Amniotic epithelial cell (primary cell): ENCODE measurements at places on chromosomes 1 and 21.

GRCh38 chr1:91805311-91805801 lies 80.6 kb downstream of the TGFBR3 start:
- DNase-seq, result no peak

DNA sequence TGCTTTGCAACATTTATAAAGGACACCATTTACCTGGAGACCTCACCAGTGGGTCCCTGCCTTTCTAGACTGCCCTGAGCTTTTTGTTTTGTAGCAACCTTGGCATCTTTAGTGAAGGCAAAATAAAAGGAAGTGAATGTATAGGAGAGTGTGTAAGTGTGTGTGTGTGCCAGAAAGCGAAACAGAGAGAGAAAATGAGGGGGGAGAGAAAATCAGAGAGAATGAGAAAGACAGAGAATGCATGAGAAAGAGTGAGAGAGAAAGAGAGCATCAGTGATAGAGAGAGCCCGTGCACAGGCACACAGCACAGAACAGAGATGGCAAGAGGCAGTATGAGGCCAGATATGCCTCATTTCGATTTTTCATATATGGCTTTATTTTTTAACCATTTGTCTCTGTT lies 57.5 kb downstream of the HSD3B1 start:
- no peak for DNase-seq

GRCh38 chr1:243364330-243364729 lies 108.5 kb downstream of the SDCCAG8 start:
- DNase-seq, result no peak

DNA sequence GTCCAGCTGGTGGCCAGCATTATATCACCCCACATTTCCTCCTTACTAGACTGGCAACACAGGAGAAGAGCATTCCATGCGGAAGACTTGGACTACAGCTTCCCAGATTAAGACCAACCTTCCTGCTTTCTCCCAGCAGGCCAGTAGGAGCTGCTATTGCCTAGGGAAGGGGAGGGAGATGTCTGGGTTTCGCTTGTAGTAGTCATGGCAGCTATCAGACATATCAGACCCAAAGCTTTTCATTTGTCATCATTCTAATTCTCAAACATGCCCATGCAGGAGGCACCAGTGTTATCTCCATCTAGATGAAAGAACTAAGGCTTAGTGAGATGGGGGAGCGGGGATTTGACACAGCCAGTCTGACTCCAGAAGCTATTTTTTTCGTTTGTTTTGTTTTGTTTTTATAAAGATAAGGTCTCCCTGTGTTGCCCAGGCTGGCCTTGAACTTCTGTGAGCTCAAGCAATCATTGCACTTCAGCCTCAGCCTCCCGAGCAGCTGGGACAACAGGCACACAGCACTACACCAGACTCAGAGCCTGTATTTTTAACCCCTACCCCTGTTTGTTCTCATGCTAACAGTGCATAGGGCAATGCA lies 4.5 kb downstream of the PLA2G2A start:
- DNase-seq, result peak; percentile 84

GRCh38 chr1:35453031-35453430 lies 104.2 kb downstream of the KIAA0319L start:
- no peak for DNase-seq

DNA sequence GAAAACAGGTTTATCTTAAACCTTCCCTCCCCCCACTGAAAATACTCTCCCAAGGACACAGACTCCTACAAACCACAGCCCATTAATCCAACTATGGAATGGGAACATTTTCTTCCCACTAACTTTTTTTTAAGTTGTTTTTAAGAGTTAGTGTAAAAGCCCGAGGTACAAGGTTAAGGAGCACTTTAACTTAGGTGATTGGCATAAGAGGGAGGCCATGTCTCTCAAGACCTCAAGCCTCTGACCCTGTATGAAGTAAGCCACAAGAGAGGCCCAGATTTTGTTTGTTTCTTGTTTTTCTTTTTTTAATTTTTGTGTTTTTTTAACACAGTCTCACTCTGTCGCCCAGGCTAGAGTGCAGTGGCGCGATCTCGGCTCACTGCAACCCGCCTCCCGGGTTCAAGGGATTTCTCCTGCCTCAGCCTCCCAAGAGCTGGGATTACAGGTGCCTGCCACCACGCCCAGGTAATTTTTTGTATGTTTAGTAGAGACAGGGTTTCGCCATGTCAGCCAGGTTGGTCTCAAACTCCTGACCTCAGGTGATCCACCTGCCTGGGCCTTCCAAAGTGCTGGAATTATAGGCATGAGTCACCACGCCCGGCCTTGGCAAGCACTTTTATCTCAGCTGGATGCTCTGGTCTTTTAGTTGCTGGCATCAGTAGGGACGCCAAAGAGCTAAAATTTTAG lies 14.4 kb downstream of the ARMH1 start:
- peak; percentile 84 for DNase-seq

DNA sequence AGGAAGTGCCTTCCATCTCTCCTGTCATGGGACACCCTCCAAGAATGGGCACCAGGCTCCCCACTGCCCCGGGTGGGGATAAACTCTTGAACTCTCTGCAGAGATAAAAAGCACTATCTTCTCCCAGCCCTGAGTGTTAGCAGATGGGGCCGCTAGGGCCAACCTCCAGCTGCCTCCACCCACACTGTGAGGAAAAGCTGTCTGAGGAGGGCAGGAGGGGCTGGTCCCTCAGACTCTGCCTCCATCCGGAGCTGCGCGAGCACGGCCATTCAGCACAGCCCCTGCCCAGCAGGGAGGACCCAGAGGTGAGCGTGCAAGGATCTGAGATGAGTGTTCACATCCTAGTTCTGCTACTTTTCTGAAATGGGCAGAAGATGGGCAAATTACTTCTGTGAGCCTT lies 51.8 kb upstream of the TRABD2B start:
- DNase-seq, result peak; percentile 37

DNA sequence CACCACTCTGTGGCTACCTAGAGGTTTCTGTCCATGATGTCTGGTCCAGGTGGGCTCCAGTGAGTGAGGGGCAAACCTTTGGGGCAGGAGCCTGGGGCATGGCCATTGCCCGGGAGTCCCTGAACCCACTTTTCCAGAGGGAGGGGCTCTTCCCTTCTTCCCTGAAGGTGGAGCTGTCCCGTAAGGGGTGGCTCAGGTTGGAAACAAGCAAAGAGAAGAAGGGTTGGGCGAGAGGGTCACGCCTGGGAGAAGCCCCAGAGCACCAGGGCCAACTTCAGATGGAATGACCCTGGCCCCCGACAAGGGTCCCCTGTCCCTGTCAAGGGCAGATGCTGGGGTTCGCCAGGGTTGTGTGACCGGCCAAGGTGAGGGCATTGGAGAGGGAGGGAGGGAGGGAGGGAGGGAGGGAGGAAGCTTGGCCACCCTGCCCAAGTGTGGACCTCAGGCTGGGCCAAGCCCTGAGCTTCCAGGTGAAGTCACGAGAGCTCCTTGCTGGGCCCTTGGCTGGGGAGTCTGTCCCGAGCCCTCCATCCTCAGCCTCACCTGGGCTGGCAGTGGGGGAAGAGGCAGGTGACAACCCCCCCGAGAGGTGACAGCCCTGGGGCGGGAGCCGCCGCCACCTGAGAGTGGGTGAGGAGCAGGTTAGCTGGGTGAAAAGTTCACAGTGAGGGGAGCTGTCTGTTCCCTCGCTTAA lies 69.6 kb downstream of the DHRS3 start:
- DNase-seq, result no peak

DNA sequence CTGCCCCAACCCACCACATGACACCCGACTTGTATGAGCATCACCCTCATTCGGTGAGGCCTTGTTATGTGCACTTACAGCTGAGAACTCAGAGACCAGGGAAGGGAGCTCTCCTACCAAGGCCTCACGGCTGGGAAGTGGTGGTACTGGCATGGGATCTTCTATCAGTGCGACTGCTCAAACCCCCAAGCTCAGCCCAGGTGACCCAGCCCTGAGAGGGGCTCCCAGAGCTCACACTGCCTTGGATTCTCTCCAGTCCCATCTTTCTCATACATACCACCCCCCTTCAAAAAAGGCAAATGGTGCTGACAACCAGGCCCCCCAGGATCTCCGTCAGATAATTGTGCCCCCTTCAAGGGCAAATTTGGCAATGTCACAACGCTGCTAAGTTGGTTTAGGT lies 777 bp upstream of the PLA2G2F start:
- DNase-seq, result no peak

GRCh38 chr1:75257424-75257823 lies 123.2 kb downstream of the LHX8 start:
- no peak for DNase-seq

DNA sequence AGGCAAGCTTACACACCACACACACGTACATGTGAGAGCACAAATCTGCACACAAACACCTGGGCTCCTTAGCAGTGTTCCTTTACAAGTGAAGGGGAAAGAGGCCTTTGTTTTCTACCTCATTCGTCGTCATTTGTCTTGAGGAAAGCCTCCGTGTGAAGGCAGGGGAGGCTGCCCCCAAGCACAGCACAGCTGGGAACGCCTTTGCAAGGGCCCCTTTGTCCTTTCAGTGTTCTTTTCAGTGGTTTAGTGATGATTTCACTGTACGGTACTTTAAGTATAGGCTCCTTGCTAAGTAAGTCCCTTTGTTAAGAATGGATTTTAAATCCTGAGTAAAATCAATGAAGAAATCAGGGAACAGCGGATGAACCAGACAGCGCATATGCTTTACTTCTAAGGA lies 94.1 kb downstream of the PGBD5 start:
- no peak for DNase-seq

GRCh38 chr1:160166166-160166868 lies 14.9 kb downstream of the ATP1A4 start:
- no peak for DNase-seq

- no peak for DNase-seq
Measured at GRCh38 chr21:43321611-43322010, 105.3 kb downstream of the SIK1 start.

- peak; percentile 85 for DNase-seq
Measured at GRCh38 chr1:183238071-183238470, 52.0 kb downstream of the LAMC2 start.

- no peak for DNase-seq
Measured at GRCh38 chr1:180265201-180265600, 35.1 kb downstream of the LHX4 start.

- no peak for DNase-seq
Measured at GRCh38 chr1:12031039-12031980, 12.0 kb downstream of the MIIP start.

GRCh38 chr1:109892561-109893368 lies 17.9 kb upstream of the CSF1 start:
- DNase-seq, result peak; percentile 39

- no peak for DNase-seq
Measured at GRCh38 chr1:226529891-226530290, 18.7 kb upstream of the STUM start.

DNA sequence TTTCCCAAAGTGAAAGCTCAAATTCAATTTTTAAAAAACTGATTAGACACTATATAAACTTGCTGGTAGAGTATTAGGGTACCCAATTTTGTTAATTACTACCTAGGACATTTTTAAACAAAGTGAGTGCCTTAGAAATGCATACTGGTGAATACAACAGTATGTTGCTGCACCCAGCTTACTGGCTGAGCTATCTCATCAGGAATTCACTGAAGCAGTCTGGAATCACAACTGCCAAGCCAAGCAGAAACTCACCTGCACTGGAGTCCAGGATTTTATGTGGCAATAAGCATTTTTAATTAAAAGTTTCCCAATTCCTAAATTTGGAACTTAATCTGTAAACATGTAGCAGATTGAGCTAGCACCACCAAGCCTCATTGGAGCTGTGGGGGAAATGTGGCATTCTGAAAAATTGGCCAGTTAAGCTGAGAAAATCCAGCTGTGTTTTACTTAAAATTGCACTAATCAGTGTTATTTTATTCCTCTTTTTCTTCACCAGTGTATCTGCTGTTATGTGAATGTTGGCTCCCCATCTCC lies 61.8 kb downstream of the CLEC20A start:
- DNase-seq, result no peak

DNA sequence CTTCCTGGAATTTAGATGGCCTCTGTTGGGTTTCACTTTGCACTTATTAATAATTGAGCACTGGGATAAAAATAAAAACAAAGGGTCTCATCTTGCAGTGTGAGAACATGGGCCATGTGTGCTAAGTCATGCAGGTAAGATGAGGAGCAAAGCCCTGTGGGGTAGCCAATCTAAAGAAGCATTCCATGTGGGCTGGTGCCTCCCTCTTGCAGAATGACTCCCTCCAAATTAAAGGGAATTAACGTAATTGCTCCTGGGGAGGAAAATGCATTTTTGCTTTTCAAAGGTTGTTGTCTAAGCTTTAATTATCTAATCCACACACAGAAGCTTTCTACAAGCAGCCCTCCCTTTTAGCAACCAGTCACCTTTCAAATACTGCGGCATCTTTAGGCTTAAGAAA lies 69.8 kb downstream of the CDC14A start:
- no peak for DNase-seq
